ENCODE measurements at places on chromosomes 16 and 17.

DNA sequence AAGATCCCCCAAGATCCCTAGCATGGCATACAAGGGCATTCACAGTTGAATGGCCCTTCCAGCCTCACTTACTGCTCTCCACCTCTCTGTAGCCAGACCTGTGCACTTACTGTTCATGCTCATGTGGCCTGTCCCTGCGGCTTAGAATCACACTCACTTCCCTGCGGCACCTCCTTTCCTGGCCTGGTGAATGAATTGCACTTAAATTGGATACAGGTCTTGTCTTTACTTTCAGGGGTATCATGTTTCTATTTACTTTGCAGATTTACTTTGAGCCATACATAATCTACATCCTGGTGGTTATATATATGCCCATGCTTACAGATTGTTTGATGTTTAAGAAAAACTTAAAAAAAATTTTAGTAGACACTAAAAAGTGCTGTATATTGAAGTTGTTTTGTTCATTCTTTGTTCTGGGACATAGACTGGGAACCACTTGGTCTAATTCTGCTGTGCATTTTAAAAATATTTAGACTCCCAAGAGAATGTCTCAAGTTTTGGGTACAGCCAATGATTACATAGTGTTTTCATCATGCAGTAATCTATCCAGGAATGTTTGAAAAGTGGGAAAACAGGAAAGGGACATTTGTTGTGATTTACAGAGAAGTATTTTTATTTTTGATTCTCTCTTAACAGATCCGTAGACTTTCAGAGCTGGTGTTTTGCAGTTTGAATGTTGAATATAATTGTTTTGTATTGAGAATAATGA lies 63.9 kb downstream of the NUP88 start:
- DNase-seq: no peak

GRCh38 chr17:73061161-73061560 lies 31.3 kb downstream of the SLC39A11 start:
- DNase-seq: no peak

- peak; percentile 66 for DNase-seq
Observed at GRCh38 chr16:65178151-65178550, 56.3 kb upstream of the CDH11 start.

- no peak for DNase-seq
Observed at GRCh38 chr16:67927131-67927941, 4.3 kb downstream of the CTRL start.

GRCh38 chr16:50688083-50688482 lies 5.3 kb upstream of the NOD2 start:
- DNase-seq: no peak

- peak; percentile 28 for DNase-seq
Observed at GRCh38 chr16:51146256-51146924, 4.7 kb downstream of the SALL1 start.

GRCh38 chr16:30867747-30868146 lies 26.1 kb downstream of the BCL7C start:
- DNase-seq: no peak

GRCh38 chr16:56318827-56319140 lies 106.6 kb downstream of the AMFR start:
- DNase-seq: no peak

DNA sequence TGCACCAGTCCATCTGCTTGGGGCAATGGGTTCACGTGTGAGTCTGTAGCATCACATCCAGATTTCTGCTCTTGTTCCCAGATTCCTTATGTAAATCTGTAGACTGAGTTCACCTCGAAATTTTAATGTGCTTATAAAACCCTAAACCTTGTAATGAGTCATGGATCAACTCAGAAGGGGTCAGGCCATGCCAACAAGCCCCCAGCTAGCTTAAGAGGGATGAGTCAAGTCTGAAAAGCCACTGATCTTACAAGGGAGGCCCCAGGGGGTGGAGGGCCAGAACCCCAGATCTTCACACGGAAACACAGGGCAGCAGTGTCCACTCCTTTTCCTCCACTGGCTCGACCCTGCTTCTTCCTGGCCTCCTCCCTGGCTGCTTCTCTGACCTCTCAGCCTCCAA lies 399.1 kb upstream of the CDH5 start:
- peak; percentile 81 for DNase-seq

- DNase-seq: peak; percentile 75
Observed at GRCh38 chr16:15879255-15879811, 9.1 kb downstream of the CEP20 start.

GRCh38 chr16:5916711-5917191 lies 819.2 kb upstream of the EEF2KMT start:
- no peak for DNase-seq

DNA sequence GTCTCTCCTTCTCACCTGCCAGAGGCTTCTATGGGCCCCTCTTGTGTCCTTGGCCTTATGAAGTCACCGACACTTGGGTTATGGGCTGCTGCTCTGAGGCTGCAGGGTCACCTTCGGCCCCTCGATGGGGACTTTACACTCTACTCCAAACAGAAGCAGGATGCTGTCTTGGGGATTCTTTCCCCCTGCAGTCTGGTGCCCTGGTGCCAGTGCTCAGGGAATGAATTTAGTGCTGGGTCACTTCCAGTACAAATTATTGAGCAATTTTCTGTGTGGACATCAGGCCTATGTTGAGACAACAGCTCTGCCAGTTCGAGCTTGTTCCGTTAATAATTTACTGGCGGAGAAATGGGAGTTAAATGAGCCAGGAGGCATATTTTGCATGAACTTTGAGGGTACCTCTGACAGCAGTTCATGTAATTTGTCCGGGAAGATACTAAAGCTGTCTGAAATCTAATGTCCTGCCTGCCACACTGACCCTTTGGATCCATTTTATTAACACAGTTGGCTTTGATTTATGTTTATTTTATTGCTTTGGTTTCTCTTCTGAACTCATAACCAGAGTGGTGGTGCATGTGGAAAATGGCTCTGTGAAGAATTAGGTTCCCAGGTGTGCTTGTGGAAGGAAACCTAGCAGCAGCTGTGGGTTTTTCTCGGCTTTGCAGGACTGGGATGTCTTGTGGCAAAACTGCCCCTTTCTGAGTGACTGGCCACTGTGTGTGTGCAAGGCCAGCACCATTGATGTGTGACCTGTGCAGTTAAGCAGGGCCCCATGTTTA lies 34.1 kb upstream of the DHX8 start:
- DNase-seq: no peak

GRCh38 chr17:13593757-13594156 lies 8.0 kb downstream of the HS3ST3A1 start:
- DNase-seq: peak; percentile 65

DNA sequence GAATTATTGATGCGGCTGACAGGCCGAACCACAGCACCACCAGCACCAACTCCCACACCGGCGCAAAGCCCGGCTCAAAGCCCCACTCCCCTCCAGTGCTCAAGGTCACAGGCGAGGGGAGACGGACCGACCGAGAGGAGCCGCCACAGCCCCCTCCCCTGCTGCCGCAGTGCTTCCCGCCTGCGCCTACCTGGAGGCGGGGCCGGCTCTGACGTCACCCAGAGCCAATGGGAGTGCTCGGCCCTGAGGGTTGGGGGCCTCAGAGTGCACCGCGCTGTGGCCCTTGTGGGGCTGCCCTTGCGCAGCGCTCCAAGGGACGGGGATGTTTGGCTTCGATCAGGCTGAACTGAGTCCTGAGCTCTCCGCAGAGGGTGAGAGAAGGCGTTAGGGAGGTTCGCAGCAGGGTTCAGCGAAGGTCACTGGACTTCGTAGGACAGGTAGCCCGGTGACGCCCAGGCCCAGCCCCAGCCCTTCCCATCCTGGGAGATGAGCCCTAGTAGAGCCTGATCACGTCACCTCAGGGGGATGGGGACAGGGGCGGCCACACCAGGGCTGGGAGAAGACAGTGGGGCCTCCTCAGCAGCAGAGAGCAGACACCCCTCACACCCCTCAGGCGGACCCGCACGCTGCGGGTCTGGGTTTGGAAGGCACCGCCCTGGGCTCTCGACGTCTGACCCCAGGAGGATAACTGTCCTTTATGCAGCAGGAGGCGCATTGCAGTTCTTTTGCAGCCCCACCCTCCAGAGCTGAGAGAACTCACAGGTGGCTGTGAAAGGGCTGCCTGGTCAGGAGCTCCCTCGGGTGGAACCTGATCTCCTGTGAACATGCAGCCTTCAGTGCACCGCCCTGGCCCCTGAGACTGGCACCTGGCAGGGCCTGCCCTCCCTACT lies 1.5 kb downstream of the NDRG4 start:
- no peak for DNase-seq

GRCh38 chr17:45016823-45017222 lies 34.6 kb downstream of the DCAKD start:
- DNase-seq: peak; percentile 29

DNA sequence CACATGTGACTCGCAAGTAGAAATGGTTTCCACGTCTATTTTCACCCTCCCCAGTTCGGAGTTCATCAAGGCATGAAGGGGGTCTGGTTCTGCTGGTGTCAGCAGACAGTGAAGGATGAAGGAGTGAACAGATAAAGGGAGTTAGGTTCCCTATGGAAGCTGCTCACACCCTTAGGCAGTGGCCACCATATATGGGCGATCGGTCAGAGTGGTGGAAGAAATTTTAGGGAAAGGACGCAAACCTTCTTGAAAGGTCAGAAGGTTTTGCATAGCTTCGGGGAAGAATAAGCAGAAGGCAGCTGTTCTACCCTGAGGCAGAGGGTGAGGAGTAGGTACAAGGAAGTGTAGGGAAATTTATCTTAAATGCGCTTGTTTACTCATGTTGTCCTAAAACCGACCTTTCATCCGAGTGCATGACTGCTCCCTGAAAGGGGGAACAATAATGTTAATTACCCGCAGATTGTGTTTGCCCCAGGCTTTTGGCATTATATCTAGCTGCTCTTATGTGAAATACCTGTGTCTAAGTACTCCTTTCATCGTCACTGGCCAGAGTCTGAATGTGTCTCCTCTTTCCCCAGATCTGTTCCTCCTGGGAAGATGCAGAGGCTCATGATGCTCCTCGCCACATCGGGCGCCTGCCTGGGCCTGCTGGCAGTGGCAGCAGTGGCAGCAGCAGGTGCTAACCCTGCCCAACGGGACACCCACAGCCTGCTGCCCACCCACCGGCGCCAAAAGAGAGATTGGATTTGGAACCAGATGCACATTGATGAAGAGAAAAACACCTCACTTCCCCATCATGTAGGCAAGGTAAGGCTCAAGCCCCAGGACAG lies 12.5 kb downstream of the CDH5 start:
- DNase-seq: no peak

GRCh38 chr16:35506018-35506897 lies 2046.8 kb downstream of the TP53TG3F start:
- DNase-seq: no peak

GRCh38 chr17:48026502-48027321 lies 10.9 kb downstream of the COPZ2 start:
- peak; percentile 91 for DNase-seq

DNA sequence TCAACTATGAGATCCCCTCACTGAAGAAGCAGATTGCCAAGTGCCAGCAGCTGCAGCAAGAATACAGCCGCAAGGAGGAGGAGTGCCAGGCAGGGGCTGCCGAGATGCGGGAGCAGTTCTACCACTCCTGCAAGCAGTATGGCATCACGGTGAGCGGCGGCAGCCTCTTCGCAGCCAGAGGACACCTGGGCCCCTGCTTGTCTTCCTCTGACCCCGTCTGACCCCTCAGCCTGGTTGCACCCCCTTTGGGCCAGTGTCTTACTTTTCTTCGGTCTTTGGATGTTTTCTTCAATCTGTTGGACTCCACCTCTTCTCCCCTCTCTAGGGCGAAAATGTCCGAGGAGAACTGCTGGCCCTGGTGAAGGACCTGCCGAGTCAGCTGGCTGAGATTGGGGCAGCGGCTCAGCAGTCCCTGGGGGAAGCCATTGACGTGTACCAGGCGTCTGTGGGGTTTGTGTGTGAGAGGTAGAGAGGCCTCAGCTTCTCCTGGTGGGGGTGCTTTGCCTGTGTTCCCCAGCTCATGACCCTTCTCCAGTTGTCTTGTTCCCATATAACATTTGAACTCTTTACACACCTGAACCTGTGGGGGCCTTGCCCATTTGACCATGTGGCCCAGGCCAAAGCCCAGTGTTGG lies 4.4 kb downstream of the CDK5RAP3 start:
- no peak for DNase-seq

DNA sequence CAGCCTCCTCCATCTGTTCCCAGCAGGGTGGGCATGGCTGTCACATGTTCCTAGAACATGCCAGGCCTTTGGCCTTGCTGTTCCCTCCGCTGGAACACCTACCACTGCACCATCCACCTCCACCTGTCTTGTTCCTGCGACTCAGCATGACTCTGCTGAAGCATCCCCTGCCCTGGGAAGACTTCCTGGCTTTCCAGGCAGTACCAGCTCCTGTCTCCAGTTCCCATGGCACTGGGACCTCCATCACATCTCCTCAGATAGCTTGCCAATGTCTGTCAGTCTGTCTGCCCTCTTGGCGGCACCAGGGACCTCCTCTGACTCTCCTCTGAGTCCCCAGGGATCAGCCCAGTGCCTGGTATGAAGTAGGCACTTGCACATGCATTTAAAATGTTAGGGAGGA lies 15.7 kb downstream of the PDP2 start:
- no peak for DNase-seq

DNA sequence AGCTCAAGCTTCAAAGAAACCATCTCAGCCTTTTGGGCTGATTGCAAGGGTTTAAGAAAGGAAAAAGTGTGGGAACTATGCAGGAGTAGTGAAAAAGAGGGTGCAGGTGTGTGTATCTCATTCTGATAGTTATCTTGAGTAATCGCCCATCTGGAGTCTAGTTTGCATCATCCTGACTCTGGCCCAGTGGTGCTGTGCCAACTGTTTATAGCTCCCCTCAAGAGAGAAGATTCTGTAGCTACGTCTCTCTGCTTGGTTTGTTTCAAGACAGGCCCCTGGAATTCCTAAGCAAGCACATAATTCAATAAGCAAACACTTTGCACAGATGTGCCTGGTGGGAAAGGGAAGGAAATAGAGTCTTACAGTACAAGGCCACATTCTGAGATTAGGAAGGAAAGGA lies 144.4 kb downstream of the HAPSTR1 start:
- DNase-seq: no peak

GRCh38 chr17:75287221-75287620 lies 2.0 kb downstream of the SLC25A19 start:
- no peak for DNase-seq

GRCh38 chr17:40598619-40599467 lies 33.6 kb upstream of the CCR7 start:
- DNase-seq: no peak

DNA sequence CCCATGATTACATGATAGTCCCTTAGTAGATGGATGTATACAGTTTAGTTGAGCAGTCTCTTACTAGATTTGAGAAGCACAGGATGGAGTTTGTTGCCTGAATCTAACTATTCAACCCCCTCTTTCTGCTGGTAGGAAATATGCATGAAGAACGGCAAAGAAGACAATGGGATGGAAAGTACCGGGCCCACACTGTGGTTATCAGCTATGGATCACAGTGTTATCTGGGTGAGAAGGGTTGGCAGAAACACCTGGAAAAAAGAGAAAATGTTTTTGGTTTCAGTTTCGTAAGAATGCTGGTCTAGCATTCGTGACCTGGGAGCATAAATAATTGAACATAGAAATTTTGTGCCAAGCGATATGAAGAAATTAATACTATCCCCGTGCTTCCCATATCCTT lies 53.1 kb downstream of the ANKFN1 start:
- no peak for DNase-seq

DNA sequence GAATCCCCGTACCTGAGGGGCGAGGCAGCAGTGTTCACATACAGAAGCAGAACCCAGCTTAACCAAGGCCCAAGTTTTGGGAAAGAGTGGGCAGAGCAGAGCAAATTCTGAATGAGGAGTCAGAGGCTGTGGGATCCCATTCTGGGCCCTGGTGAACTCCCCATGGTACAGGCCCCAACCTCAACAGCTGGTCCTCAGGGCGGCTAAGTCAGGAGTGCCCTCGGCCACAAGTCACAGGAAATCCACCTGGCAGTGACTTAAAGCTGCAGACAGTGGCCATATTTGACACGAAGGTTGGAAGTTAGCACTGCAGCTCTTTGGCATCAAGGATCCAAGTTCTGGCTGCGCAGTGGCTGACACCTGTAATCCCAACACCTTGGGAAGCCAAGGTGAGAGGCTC lies 237.1 kb downstream of the PARN start:
- no peak for DNase-seq
